ENCODE measurements at places on chromosomes 11 and 22.

GRCh38 chr11:111460856-111461255, 51.3 kb downstream of the BTG4 start:
- DNase-seq = no peak

- no peak for DNase-seq
Measured at GRCh38 chr22:31496735-31497146, 405 bp downstream of the SFI1 start.

DNA sequence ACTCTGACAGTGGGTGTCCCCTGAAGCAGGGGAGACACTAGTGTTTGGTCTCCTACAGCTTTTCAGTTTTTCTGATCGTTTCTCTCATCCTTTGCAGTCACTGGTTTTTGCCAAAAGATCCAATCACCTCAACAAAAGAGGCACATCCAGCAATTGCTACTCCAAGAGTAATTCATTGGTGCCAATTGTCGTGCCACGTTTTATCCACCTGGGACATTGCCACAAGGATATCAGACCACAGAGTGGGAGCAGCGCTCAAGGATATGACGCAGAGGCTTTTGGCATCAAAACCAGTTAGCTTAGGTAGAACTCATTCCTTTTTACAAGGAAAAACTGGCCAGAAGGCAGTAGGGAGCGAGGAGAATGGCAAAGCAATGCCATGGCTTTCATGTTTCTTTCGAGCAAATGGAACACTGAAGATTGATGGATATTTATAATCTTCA, 40.9 kb upstream of the BLID start:
- no peak for DNase-seq

- DNase-seq = no peak
Measured at GRCh38 chr22:30866811-30867271, 101.7 kb downstream of the MORC2 start.

DNA sequence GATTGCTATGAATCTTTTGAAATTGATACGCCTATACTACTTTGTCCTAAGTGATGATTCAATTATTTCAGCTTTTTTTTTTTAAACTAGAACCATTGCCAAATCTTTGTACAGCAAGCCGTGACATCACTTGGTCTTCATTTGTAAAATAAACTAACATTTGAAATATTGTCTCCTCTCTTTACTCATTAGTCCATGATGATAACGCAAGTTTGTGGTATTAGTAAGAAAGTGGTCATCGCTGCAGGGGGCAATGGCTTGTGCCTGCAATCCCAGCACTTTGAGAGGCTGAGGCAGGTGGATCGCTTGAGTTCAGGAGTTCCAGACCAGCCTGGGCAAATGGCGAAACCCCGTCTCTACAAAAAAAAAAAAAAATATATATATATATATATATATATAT, 12.9 kb upstream of the ARHGAP42 start:
- no peak for DNase-seq

DNA sequence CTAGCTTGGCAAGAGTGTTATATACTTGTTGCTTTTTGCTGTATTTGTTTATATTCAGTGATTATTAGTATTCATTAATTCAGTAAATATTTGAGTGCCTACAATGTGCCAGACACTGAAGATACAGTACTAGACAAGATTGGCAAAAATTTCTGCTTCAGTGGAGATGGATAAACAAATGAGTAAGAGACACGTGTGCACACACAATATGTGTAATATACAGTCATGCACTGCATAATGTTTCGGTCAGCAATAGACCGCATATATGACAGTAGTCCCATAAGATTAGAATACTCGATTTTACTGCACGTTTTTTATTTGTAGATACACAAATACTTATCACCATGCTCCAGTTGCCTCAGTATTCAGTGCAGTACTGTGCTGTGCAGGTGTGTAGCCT, 104.9 kb upstream of the GAL start:
- DNase-seq = no peak
